Bladder microvascular endothelial cell (primary cell): ENCODE measurements at places on chromosomes 1 and 21. TPM values are rescaled to one million over a fixed set of nuclear protein-coding genes. Genes with fewer than 3 reads are reported as not detected.

The CFAP74 gene
- total RNA-seq, result not detected in 2 replicates

The PHC2 gene
- 54.1 and 75.1 TPM in 2 replicates for total RNA-seq

The SRGAP2 gene
- total RNA-seq, result 58.8 and 125 TPM in 2 replicates

The APP gene
- total RNA-seq, result 829 and 1,982 TPM in 2 replicates

The ANKRD45 gene
- 0.13 TPM in 1 of 2 replicates, not detected in the other for total RNA-seq

The EPHX1 gene
- 13.9 and 42.7 TPM in 2 replicates for total RNA-seq

The RHOC gene
- 938 and 1,037 TPM in 2 replicates for total RNA-seq
